Naive B cell (primary cell): ENCODE measurements at places on chromosomes 13 and 19. TPM values are rescaled to one million over a fixed set of nuclear protein-coding genes. Genes with fewer than 3 reads are reported as not detected.

The RHPN2 gene
- 5.5 TPM for polyA plus RNA-seq

The PAF1 gene
- polyA plus RNA-seq: 41.2 TPM

- no peaks in the 10 kb centered on the region for H3K4me1 ChIP-seq
- no peaks in the 10 kb centered on the region for H3K36me3 ChIP-seq
- DNase-seq: no peak
- no peak overlapping the region for H3K4me3 ChIP-seq
- no peak overlapping the region for H3K27ac ChIP-seq
Observed at GRCh38 chr19:3243819-3244700, 19.6 kb downstream of the CELF5 start.

The CCDC70 gene
- not detected for polyA plus RNA-seq

DNA sequence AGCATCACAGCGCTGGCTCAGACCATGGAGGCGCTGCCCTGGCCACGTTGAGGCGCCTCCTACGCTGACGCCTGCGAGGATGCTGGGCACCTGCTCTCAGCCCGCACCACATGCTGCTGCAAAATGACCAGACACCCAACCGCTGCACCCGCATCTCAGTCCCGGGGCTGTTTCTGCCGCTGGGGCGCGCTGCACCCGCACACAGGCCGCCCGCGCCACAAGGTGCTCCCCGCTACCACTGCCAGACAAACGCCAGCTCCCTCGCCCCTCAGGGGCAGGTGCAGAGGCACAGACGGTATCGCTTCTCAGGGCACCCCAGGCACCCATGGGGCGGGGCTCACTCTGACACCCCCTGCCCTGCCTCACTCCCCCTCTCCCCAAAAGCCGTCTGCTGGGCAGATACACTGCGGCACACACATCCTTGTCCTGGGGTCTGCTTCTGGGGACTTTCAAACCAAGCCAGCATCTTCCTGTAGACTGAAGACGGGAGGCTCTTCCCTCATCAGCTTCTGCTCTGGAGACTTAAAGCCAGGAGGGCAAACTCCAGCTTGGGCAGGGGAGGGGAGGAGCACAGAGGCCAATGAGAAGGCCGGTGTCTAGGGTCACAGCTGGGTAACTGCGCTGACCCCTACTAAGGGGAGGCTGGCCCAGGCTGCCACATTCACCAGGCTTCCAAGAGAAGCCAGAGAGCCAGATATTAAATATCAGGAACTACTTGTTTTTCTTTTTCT lies 16.3 kb downstream of the CHERP start:
- no peak for DNase-seq
- H3K27me3 ChIP-seq: no peaks in the 10 kb centered on the region
- no peak overlapping the region for H3K4me3 ChIP-seq
- H3K27ac ChIP-seq: no peak overlapping the region
- H3K4me1 ChIP-seq: peaks cover 3% of the 10 kb centered on the region

- DNase-seq: no peak
- no peaks in the 10 kb centered on the region for H3K27me3 ChIP-seq
- H3K4me3 ChIP-seq: no peak overlapping the region
- H3K4me1 ChIP-seq: peaks cover 55% of the 10 kb centered on the region
- peak overlapping the region; percentile 88 for H3K27ac ChIP-seq
Observed at GRCh38 chr19:17762505-17763229, 11.4 kb downstream of the FCHO1 start.

The UBE2L5 gene
- polyA plus RNA-seq: not detected

DNA sequence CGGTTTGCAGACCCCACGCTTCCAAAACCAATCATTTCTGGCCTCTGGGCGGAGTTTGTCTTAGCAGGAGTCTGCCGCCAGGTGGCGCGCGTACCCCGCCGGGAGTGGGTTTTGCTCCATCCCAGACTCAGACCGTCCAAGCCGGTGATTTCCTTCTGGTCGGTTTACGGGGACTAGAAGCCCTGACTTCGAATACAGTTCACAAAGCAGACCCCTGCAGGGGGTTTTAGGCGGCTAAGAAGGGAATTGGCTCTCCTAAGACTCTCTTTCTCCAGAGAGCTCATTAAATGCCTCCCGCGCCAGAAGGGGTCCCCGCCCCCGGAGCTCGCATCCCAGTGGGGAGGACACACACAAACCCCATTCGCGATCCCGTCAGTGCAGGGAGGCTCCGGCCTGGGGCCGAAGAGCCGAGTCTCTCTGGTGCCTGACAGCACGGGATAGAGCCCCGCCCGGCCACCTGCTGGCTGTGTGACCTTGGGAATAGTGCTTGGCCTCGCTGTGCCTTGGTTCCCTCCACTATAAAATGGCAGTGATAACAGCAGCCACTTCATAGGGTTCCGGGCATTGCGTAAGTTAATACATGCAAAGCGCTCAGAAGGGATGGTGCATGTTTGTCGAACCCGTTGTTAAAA lies 8.6 kb upstream of the NUP62 start:
- H3K4me1 ChIP-seq: peaks cover 5% of the 10 kb centered on the region

The CEACAM4 gene
- not detected for polyA plus RNA-seq

DNA sequence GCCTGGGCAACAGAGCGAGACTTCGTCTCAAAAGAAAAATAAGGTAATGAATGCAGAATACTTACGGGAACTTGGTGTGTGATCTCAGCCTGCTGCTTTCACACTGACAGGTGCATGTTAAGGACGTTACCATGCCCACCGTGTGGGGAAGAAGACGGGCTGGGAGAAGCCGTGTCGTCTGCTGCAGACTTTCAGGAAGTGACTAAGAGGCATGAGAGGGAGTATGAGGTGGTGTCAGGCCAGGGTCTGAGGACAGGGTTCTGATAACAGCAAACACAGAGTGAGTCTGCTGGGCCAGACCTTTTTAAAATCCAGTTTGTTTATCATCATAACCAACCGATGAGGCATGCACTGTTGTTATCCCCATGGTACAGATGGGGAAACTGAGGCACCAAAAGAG lies 13.6 kb upstream of the GALP start:
- no peak for DNase-seq
- H3K36me3 ChIP-seq: peaks cover 23% of the 10 kb centered on the region
- H3K27ac ChIP-seq: peak overlapping the region; percentile 68
- no peak overlapping the region for H3K4me3 ChIP-seq
- H3K27me3 ChIP-seq: peaks cover 22% of the 10 kb centered on the region
- peaks cover 8% of the 10 kb centered on the region for H3K4me1 ChIP-seq

DNA sequence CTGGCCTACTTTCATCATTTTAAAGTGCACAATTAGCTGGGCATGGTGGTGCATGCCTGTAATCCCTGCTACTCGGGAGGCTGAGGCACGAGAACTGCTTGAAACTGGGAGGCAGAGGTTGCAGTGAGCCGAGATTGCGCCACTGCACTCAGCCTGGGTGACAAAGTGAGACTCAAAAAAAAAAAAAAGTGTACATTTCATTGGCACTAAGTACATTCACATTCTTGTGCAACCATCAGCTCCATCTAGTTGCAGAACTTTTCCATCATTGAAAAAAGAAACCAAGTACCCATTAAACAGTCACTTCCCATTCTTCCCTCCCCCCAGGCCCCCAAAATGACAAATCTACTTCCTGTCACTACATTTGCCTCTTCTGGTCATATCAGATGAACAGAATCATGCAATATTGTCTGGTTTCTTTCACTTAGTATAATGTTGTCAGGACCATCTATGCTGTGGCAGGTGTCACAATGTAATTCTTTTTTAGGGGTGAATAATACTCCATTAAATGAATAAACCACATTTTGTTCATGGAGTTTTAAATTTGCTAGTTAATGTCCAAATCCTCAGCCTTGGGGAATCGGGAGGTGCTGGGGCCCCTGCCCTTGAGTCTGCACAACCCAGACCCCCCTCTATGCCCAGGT lies 7.4 kb upstream of the SIGLEC11 start:
- no peaks in the 10 kb centered on the region for H3K4me1 ChIP-seq
- H3K4me3 ChIP-seq: no peak overlapping the region
- H3K27me3 ChIP-seq: peaks cover 16% of the 10 kb centered on the region
- DNase-seq: no peak
- no peak overlapping the region for H3K27ac ChIP-seq
- no peaks in the 10 kb centered on the region for H3K36me3 ChIP-seq

The PSG1 gene
- polyA plus RNA-seq: not detected
